SK-N-MC (cell line): ENCODE measurements at places on chromosomes 16 and 17.
A peak's percentile ranks its signal among the peaks of the same experiment; 100 is the strongest.

- no peak for DNase-seq
Measured at GRCh38 chr16:50901062-50901461, 159.2 kb downstream of the CYLD start.

DNA sequence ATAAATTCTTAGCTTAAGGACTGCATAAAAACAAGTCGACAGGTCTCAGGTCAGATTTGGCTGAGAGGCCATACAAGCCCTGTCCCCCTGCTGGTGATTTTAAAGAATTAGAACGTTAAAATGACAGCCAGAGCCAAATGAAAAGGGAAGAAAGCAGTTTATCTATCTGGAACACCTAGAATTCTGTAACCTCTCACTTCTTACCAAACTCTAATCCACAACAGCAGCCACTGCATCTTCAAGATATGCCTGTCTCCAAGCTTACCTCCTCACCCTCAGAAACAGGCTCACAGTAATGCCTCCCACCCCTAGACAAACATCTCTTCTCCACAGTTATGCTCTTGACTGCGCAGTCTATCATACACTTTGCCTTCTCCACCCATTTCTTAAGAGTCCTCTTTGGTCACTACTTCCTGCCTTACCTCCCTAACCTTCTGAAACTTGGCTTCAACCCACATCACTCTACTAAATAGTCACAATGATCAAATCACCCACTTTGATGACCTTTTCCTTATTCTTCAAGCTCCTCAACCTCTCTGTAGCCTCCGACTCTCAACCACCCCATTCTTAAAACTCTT lies 14.2 kb downstream of the ANKFY1 start:
- no peak for DNase-seq

- no peak for DNase-seq
Measured at GRCh38 chr17:44004077-44004760, at the start of gene NAGS. Gene NAGS, plus strand, starts transcription at chr17:44004622. Its CDS starts 42 bp downstream, at chr17:44004664.

GRCh38 chr16:71788578-71788977 lies 20.1 kb downstream of the AP1G1 start:
- no peak for DNase-seq

GRCh38 chr17:81608605-81609004 lies 28.3 kb downstream of the NPLOC4 start:
- DNase-seq: no peak

GRCh38 chr17:10061111-10061845 lies 137.1 kb downstream of the GAS7 start:
- DNase-seq: peak; percentile 12

DNA sequence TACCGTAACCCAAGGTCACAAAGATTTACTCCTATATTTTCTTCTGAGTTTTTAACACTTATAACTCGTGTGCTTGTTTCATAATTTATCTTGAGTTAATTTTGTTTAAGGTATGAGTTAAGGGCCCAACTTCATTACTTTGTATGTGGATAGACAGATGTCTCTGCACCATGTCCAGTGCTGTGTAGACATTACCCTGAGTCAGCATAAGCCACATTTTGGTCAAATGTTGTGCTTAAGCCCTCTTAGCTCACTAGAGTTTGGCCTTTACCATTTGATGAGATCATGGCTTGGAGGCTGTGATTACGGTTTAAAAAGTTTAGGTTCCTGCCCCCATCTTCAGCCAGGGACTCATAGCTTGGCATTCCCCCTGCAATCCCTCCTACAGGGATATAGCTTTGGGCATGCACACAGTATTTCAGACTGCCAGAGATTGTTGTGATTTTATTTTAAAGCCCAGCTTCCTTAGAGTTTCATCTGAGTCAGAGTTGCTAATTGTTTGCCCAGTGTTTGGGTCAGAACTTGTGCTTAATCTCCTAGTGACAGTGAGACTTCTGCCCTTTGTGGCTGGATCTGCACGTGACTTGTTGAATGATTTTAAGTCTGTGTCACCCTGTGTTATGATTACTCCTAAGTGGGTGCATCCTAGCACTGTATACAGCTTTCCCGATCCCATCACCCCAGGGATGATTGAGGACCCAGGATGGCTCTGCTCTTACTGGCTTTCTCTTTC lies 393.1 kb downstream of the CNTNAP4 start:
- DNase-seq: no peak

DNA sequence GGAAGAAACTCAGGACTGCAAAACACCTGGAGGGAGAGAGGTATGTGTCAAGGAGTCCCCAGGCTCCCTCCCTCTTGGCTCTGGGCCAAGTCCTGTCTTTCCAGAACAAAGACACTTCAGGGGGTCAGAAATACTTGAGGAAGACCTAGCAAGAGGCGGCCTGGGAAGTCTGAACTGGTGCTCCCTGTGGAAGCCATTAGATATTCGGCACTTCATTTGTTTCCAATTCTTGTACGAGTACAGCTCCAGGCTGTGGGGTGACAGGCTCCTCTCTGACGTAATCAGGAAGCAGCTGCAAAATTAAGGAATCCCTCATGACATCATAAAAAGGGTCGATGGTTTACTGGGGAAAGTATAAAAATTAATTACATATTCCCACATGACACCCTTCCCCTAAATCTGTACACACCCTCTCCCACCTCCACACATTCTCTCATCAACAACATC lies 108.7 kb downstream of the SMG6 start:
- no peak for DNase-seq

- no peak for DNase-seq
Measured at GRCh38 chr17:3535253-3535995, 22.2 kb downstream of the TRPV3 start.

GRCh38 chr17:11082559-11082958 lies 158.5 kb upstream of the SHISA6 start:
- DNase-seq: no peak

DNA sequence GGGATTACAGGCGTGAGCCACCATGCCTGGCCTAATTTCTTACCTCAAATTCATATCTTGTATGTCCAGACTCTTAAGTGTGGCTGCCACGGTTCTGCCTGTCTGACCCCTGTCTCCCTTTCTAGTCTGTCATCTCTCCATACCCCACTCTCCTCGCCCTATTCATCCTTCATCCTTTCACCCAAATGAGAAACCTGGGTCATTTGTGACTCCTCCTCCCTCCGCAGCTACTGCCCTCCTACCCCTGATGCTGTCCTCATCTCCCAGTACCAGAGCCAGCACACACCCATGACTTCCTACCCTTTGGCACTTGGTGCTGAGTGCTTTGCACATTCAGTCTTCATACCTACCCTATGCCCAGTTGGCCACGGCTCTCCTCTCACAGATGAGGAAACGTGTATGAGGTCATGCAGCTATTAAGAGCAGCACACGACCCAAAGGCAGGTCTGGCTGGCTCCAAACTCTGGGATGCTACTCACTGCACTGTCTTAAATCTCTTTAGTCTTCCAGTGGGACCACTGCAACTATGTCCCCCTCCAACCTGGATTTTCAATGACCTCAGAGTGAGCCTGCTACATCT lies 1.6 kb downstream of the SPATA32 start:
- DNase-seq: no peak

- DNase-seq: no peak
Measured at GRCh38 chr16:77882358-77882757, 94.0 kb downstream of the VAT1L start.

DNA sequence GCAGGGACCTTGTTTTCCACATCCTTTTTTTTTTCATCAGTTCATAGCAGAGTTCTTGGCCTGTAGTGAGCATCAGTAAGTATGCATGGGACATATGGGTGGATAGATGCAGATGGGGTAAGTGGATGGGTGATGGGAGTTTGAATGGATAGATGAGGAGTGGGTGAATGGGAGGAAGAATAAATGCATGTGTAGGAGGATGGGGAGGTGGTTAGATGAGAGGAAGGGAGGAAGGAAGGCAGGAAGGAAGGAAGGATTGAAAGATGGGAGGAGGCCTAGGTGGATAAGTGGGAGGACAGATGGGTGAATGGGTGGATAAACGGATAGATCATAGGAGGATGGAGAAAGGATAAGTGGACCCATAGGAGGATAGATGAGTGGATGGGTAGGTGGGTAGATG lies 3.9 kb upstream of the BEAN1 start:
- DNase-seq: no peak

GRCh38 chr17:38554430-38555350 lies 51.1 kb downstream of the SRCIN1 start:
- no peak for DNase-seq

DNA sequence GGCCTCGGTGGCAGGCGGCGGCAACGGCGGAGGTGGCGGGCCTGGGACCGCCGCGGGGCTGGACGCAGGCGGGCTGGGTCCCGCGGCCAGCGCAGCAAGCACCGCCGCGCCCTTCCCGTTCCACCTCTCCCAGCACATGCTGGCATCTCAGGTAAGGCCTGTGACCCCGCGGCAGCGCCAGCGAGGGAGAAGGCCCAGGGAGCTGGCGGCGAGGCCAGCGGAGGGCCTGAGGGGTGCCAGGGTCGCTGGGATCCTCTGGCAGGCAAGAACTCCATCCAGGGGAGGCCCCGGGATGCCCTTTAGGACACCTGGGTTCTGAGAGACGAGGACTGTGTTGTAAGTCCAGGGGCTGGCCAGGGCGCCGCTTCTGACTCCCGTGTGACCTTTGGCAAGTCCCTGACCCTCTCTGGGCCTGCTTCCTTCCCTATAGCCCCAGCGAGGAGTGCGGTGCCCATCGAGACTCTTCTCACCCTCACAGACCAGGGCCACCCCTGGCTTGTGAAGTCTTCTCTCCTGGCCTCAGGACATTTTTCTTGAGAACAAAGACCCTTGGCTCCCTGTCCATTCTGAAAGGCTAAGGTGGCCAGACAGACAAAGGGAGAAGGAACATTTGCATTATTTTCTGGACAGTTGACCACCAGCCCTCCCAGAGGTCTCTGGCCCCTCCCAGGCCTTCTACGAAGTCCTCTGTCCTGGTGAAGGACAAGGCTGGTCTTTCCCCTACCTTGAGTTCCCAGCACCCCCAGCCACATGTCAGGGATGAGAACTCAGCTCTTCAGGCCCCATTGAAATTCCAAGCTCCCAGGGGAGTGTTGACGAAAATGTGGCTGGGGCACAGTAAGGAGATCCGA lies 6.3 kb downstream of the TBX2 start:
- DNase-seq: no peak

DNA sequence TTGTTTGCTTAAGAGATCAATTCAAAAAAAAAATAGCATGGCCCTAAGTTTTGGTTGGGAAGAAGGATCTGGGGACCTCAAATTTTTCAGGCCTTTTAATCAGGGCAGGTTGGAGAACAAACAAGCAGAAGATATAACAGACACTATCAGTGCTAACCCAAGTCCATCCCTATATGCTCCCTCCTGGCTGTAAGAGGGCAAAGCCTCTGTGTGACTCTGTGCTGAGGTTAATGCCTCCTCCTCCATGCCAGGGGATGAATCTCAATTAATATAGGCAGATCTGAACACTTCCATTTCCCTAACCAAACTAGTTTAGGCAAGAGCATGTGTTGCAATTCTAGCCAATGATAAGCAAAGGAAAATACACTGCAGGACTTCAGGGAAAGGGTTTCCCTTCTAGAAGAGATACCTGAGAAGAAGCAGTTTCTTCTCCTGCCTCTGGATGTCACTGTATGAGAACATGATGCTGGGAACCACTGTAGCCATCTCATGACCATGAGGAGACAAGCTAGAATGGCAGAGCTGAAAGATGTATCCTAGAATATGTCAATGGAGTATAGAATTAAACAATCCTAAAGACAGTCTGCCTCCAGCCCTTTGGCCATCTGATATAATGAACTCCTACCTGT lies 76.0 kb downstream of the CHD9NB start:
- no peak for DNase-seq

DNA sequence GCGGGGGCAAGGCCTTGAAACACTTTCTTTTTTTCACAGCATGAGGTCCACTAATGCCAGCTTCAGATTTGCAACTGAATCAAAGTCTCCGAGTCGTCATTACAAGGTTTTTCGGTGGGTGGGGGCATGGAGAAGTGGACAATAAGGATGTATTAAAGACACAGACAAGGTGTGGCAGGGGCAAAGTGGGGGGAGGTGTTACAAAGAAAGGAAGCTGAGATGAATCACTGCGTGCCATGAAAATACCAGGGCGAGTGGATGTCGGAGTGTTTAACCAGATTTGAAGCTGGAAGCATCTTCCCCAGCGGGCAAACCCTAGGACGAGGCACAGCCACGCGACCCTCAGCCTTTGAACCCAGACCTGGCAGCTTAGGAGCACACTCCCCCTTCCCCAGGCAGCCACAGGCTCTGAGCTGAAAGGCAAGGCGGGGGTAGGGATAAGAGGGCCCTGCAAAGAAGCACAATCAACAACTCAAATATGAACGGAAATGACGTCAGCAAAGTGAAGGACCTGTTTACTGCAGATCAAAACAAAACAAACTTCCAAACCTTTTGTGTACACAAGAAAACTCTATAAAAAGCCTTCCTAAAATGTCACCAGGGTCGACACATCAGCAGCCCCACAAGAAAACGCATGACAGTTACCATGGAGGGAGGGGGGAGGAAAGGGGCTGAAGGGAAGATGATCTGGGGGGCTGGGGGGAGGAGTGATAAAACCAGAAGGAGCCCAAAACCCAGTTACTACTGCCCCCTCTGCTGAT lies 5.6 kb upstream of the ZFHX3 start:
- no peak for DNase-seq

- DNase-seq: no peak
Measured at GRCh38 chr17:79614248-79614647, 3.4 kb upstream of the RBFOX3 start.

- DNase-seq: no peak
Measured at GRCh38 chr16:86085795-86086194, 186.8 kb downstream of the IRF8 start.

DNA sequence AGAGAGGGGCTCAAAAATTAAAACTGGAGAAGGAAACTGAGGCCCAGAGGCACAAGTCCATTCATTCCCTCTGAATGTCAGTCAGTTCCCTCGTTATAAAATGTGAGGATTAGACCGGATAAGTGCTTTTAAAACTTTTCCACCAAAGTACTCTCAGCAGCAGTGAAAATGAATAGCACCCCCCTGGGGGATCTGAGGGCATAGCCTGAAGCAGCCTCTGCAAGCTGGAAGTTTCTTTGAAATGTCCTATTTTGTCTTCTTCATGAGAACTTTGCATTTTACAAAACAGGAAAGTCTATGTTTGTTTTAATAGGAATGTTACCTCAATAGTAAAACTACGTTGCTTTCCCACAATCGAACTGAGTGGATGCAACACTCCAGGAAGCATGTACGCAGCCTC lies 273.0 kb downstream of the CEP112 start:
- peak; percentile 28 for DNase-seq

GRCh38 chr17:76844846-76845245 lies 23.4 kb upstream of the MGAT5B start:
- DNase-seq: no peak

DNA sequence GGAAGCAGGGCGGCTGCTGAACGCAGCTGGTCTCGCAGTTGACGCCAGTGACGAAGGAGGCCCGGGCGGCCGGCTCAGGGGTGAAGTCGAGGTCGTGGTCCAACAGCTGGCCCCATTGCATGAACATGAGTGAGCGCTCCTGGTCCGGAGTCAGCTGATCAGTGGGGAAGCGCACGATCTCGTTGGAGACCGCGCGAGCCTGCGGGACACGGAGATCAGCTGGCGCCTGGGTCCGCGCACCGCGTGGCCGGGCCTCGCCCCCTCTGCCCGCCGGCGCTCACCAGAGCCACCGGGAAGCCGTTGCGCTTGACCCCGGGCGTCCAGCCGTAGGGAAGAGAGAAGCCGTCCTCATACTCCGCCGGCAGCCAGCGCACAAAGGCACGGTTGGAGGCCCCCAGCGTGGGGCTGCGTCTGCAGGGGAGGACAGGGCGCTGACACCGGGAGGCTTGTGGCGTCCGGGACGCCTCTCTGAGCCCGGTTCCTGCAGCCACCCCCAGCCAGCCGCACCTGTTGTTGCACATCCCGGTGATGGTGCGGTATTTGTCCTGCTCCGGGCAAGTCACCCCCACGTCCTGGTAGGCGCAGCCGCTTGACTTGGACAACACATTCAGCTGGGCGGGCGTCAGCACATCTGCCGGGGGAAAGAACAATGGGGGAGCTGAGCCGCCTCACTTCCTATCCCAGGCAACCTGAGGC lies 1.6 kb downstream of the MPO start:
- DNase-seq: no peak

- no peak for DNase-seq
Measured at GRCh38 chr16:66486773-66487579, 59.9 kb downstream of the BEAN1 start.
